ENCODE measurements at places on chromosomes 7 and 10. TPM values are rescaled to one million over a fixed set of nuclear protein-coding genes. Genes with fewer than 3 reads are reported as not detected.

TYSND1 gene
- total RNA-seq = 10.1 TPM

ZRANB1 gene
- total RNA-seq = 27.5 TPM

MKI67 gene
- 3.6 TPM for total RNA-seq

SLK gene
- total RNA-seq = 49.5 TPM

TNKS2 gene
- total RNA-seq = 47.7 TPM

DNA sequence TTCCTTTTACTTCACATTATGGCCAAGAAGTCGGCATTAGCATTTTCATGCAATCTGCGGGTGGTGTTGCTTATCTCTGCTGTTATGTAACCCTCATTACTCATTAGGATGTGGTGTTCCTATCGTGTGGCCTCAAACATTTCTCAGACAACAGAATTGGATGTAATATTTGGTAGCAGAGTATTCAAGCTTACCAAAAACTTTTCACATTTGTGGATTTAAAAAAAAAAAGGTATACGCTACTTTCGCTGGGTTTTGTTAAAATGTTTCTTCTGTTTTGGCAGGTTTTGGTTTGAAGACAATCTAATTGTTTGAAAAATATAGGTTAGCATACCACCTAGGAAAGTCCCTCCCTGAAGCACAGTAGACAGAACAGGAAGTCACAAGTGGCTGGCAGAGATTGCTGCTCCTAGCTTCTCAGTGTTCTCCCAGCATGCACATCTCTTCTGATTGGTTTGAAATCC lies 128.8 kb downstream of the GATA3 start:
- no peaks in the 10 kb centered on the region for H3K36me3 ChIP-seq
- no peak overlapping the region for H3K4me3 ChIP-seq

DNA sequence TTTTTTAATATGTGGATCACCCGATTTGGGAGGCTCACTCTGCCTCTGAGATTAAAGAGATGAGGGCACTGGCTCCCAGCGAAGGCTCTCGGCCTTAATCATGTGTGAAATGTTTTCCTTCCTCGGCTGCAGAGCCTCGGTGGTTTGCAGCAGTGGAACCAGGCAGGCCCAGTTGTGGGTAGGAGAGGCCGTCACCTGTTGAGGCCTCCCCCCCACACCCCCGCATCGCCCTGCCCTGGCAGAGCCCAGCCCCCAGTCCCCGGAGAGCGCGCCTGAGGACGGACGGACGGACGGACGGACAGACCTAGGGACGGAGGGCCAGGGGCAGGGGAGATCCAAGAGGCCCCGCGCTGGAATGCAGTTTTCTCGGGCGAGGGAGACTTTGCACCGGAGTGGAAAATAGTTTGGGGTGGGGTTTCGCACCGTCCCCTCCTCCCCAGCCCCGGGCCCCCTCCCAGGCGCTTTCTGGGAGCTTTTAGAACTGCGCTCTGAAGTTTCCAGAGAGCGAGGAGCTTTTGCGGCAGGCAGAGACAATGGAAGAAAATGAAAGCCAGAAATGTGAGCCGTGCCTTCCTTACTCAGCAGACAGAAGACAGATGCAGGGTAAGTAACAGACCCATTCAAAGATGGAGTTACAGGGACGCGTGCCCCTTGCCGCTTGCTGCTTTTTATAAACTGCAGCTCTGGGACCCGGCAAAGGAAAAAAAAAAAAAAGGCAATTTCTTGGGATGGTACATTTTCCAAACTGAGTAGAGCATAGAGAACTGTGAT lies at the start of gene KIAA1217:
Gene KIAA1217, plus strand, starts transcription at position 478 of the 771 bp plus-strand sequence. Its CDS starts 56 bp downstream, at position 534.
- H3K4me3 ChIP-seq = peak within 1 kb of the TSS; percentile 50
- H3K27ac ChIP-seq = peak within 1 kb of the TSS; percentile 90
- peak; percentile 72 for DNase-seq

GRCh38 chr10:9885761-9886160 lies 1131.9 kb upstream of the CELF2 start:
- H3K4me1 ChIP-seq = no peaks in the 10 kb centered on the region
- no peaks in the 10 kb centered on the region for H3K36me3 ChIP-seq
- no peak overlapping the region for H3K27ac ChIP-seq
- H3K4me3 ChIP-seq = no peak overlapping the region

DNA sequence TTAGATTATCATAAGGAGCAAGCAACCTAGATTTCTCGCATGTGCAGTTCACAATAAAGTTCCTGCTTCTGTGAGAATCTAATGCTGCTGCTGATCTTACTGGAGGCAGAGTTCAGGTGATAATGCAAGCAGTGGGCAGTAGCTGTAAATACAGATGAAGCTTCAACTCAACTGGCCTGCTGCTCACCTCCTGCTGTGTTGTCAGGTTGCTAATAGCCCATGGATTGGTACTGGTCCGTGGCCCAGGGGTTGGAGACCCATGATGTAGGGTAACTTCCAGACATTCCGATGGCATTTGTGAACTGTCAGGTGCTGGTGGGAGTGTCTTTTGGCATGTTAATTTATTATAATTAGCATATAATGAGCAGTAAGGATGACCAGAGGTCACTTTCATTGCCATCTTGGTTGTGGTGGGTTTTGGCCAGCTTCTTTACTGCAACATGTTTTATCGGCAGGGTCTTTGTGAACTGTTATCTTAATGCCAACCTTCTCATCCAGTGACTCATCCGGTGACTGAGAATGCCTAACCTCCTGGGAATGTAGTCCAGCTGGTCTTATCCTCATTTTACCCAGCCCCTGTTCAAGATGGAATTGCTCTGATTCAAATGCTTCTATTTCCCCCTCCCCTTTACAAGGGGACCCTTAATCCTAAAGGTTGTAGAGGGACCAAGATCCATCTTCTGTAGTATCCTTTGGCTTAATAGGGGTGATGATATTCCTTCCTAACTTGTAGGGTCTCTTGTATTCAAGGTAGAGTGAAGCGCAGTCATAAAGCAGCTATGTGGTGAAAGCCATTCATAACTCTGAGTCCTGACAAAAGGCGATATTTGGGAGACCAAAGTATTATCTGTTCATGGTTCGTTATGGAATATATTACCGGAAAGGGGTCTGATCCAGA lies 165.8 kb downstream of the CCSER2 start:
- H3K36me3 ChIP-seq = no peaks in the 10 kb centered on the region
- no peaks in the 10 kb centered on the region for H3K27me3 ChIP-seq
- no peaks in the 10 kb centered on the region for H3K4me1 ChIP-seq
- H3K27ac ChIP-seq = no peak overlapping the region
- no peak for DNase-seq

DNA sequence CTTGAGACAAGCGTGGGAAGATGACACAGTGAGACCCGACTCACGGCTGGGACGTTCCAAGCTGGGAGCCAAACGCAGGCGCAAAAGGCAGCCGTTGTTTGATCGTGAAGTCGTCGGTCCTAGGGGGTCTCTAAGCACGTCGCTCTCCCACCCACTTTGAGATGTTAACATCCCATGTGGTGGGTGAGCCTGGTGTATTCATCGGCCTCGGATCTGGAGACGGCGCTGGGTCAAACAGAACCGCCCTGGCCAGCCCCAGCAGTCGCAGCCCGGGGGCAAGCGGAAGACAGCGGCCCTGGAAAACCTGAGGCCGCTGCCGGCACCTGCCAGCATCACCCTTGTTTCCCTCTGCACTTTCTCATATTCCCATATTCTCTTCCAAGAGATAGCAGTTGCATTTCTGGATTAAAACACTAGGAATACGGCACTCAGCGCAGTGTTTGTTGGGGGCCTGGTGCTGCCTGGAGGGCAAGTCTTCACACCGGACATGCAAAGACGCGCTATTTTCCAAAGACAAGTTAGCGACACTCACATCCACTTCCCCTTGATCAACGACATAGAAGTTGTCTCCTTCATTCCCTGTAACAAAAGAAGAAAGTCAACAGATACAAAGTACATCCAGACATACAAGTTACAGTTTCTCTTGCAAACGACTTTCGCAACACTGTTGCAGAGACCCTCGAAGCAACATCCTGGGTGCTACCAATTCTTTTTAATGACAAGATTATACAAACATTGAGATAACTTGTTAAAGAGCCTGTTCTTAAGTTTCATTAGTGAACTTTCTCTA lies 86.2 kb upstream of the PDGFA start:
- no peak overlapping the region for H3K27ac ChIP-seq
- H3K4me1 ChIP-seq = no peaks in the 10 kb centered on the region
- no peak overlapping the region for H3K4me3 ChIP-seq
- no peak for DNase-seq
- no peaks in the 10 kb centered on the region for H3K27me3 ChIP-seq

DNA sequence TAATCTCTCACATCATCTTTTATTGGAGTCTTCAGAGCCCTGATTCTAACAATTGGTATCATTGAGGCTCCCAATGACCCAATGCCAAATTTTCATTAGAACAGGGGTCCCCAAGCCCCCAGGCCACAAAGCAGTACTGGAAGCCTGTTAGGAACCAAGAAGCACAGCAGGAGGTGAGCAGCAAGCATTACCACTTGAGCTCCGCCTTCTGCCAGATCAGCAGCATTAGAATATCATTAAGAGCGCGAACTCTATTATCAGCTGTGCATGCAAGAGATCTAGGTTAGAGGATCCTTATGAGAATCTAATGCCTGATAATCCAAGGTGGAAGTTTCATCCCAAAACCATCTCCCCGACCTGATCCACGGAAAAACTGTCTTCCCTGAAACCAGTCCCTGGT lies 23.1 kb downstream of the KIF5B start:
- no peaks in the 10 kb centered on the region for H3K4me1 ChIP-seq
- no peaks in the 10 kb centered on the region for H3K27me3 ChIP-seq
- no peak for DNase-seq

GRCh38 chr7:98358706-98359105 lies 42.2 kb downstream of the BAIAP2L1 start:
- H3K27me3 ChIP-seq = no peaks in the 10 kb centered on the region
- H3K4me1 ChIP-seq = peaks cover 1% of the 10 kb centered on the region
- no peak overlapping the region for H3K4me3 ChIP-seq
- no peak for DNase-seq
- H3K36me3 ChIP-seq = no peaks in the 10 kb centered on the region

GRCh38 chr10:22475651-22476600 lies 130.6 kb downstream of the SPAG6 start:
- no peaks in the 10 kb centered on the region for H3K36me3 ChIP-seq
- H3K27ac ChIP-seq = no peak overlapping the region
- peak overlapping the region; percentile 36 for H3K4me3 ChIP-seq
- peaks cover 2% of the 10 kb centered on the region for H3K27me3 ChIP-seq
- DNase-seq = no peak

- H3K27me3 ChIP-seq = no peaks in the 10 kb centered on the region
- H3K4me3 ChIP-seq = no peak overlapping the region
- no peaks in the 10 kb centered on the region for H3K36me3 ChIP-seq
- H3K27ac ChIP-seq = no peak overlapping the region
- no peak for DNase-seq
- H3K4me1 ChIP-seq = peaks cover 6% of the 10 kb centered on the region
Observed at GRCh38 chr10:12702215-12702770, 299.2 kb downstream of the CCDC3 start.

DNA sequence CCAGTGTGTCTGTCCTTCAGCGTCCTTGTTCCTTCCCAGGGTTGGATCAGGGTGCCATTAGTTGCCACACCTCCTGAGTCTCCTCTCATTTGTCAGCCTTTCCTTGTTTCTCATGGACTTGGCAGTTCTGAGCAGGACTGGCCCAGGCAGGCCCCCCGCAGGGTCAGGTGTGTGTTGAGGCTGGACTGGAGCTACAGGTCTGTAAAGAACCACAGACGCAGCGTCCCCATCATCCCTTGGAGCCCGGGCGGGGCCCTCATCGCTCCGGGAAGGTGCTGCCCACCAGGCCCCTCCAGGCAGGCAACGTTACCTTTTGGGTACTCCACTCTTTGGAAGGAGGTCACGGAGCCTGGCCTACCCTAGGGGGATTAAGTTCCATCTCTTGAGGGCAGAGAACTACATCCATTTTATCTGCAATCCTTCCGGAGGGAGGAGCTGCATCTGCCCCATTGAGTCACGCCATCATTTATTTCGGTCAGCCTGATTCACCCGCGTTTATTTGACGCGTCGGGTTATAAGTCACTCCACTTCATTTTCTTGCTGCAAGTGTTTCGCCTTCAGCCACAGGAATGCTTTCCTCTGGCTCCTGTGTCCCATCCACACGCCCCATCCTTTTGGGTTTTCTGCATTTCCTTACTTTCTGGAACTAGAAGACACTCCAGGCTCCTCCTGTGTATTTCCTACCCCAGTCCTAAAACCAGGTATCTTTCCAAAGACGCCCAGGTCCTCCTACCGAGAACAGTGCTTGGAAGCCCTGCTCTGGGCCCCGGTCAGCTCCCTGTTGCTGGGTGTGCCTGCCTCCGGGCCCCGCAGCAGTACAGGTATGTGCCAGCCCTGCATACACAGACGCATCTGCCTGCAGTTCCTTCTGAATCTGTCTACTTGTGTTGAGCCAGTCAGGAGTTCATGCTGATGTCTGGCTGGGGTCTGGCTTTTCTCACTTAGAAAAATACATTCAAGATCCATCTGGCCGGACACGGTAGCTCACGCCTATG lies 141.9 kb downstream of the MAD1L1 start:
- no peaks in the 10 kb centered on the region for H3K36me3 ChIP-seq
- H3K27me3 ChIP-seq = no peaks in the 10 kb centered on the region
- DNase-seq = no peak
- peaks cover 2% of the 10 kb centered on the region for H3K4me1 ChIP-seq
- no peak overlapping the region for H3K4me3 ChIP-seq

- no peak overlapping the region for H3K27ac ChIP-seq
- no peak overlapping the region for H3K4me3 ChIP-seq
Observed at GRCh38 chr7:138064856-138065357, 11.4 kb upstream of the AKR1D1 start.

GRCh38 chr7:40570223-40570622 lies 435.4 kb downstream of the SUGCT start:
- peaks cover 3% of the 10 kb centered on the region for H3K4me1 ChIP-seq
- no peaks in the 10 kb centered on the region for H3K27me3 ChIP-seq
- no peak overlapping the region for H3K4me3 ChIP-seq
- no peaks in the 10 kb centered on the region for H3K36me3 ChIP-seq
- no peak for DNase-seq
- no peak overlapping the region for H3K27ac ChIP-seq

DNA sequence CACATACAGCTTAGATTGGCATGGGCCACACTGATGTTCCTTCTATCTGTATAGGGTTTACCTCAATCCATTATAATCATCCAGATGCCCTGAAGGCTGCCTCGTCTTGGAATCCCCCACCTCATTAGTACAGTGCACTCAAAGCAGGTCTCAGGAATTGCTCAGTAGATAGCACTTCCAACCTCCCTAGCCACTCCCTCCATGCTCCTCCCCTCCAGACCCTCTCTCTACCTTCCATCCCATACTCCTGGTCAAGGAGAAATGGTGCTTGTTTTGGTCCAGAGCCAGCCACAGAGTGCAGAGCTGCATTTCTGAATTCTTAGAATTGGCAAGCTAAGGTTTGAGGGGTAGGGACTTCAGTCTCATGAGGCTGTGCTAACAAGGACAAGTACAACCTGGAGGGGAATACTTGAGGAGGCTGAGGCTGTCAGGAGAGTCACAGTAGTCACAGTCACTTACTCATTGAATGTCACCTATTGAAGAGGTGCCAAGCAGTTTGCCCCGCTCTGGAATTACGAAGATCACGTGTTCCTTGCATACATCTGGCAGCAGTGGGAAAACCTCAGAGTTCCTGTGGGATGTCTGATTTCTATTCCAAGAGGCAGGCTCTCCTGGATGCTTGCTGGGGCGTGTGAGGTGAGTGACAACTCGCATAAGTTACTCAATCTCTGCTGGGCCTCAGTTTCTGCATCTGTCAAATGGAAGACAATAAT lies 60.7 kb upstream of the ZNF746 start:
- DNase-seq = no peak
- no peak overlapping the region for H3K4me3 ChIP-seq
- H3K27me3 ChIP-seq = no peaks in the 10 kb centered on the region
- no peaks in the 10 kb centered on the region for H3K36me3 ChIP-seq
- H3K27ac ChIP-seq = no peak overlapping the region

GRCh38 chr7:136667584-136667983 lies 200.9 kb upstream of the CHRM2 start:
- H3K36me3 ChIP-seq = no peaks in the 10 kb centered on the region
- no peak overlapping the region for H3K4me3 ChIP-seq
- H3K27me3 ChIP-seq = no peaks in the 10 kb centered on the region
- no peaks in the 10 kb centered on the region for H3K4me1 ChIP-seq

Data from ovary (tissue), 10 donors.